ENCODE measurements at places on chromosomes 7 and 10.

DNA sequence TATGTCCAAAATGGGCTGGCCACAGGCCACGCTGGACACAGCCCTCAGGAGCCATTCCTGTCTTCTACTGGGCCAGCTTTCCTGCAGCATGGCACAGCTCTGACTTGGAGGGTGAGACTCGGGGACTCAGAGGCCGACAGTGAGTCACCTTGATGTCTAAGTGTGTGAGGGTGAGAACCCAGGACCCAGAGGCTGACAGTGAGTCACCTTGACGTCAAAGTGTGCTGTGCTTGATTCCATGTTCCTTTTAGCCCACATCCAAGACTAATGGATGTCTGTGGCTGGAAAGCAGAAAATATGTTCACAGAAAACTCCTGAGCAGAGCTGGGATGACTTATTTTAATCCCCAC lies 6.0 kb upstream of the FAM170B start:
- DNase-seq, result peak; percentile 96

- DNase-seq, result no peak
These were observed 54.3 kb upstream of the DPYSL4 start for GRCh38 chr10:132132421-132132841.

DNA sequence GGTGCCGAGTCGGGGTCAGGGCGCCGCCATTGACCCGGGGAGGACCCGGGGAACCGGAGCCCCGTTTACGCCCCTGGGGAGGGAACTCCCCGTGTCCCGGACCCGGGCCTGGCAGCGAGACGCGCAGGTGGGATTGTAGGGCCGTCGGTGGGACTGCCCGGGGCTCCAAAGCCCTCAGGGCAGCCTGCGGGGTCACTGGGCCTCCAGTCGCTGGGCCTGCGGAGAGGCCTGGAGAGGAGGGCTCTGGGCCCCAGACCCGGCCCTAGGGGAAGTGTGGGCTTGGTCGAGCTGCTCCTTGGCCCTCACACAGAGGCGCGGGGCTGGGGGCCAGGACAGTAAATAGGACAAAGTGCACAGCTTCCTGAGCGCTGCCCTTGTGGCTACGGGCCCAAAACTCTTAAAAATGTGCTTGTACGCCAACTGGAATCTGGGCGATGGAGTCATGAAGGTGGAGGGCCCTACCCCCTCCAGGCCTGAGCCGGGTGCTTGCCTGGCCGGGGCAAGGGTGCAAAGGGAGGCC lies 657 bp downstream of the ECHDC3 start:
- no peak for DNase-seq

DNA sequence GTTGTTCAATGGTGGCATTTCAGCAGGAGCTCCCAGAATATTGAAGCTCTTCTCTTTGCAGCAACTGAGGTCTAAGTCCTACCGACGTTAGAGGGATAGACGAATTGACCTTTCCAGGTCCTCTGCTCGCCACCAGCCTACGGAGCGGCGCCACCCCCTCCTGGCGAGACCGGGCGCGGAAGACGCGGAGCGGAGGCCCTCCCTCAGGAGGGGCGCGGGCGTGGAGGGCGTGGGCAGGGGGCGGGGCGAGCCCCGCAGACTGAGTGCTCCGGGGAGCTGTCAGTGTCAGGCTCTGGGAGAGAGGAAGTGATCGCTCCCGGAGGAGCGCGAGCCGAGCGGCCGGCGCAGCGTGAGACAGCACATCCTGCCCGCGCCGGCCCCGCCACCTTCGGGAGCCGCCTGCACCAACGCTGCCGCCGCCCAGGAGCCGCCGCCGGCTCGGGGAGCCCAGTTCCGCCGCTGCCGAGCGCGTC lies at the start of gene DYNC1I1:
TSS of gene DYNC1I1 (plus strand) at position 257 of the 473 bp plus-strand sequence. CDS start 32,176 bp downstream, outside the sequence.
- peak; percentile 88 for DNase-seq

DNA sequence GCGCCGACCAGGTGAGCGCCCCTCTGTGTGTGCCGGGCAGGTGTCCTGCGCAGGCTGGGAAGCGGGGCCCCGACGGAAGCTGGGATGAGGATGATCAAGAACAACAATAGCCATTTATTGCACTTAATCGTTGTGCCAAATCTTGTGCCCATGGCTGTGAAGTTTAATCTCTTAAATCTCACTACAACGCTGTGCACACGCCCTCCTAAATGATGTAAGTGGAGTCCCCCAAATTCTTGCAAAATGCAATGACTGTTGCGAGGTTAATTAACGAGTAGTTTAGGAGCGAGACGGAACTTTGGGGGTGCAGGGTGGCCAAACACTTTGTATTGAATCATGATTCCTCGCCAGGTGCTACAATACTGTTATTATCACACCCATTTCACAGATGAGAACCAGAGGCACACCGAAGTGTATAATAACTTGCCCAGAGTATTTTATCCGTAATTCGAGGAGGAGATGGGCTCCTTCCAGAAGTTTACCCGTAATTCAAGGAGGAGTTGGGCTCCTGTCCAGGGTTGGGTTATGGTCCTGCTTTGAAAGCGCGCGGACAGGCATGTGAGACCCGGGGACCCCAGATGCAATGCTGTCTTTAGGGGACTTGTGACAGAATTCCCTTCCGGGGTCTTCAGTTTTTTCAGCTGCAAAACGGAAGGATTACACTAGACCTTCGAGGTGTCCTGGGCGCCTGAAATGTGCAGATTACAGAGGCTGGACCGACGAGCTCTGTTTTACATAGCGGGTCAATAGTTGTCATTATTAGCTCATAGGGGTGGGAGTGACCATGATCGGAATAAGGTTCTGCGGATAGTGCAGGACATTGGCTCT lies 1.0 kb downstream of the FFAR4 start:
- DNase-seq, result no peak

DNA sequence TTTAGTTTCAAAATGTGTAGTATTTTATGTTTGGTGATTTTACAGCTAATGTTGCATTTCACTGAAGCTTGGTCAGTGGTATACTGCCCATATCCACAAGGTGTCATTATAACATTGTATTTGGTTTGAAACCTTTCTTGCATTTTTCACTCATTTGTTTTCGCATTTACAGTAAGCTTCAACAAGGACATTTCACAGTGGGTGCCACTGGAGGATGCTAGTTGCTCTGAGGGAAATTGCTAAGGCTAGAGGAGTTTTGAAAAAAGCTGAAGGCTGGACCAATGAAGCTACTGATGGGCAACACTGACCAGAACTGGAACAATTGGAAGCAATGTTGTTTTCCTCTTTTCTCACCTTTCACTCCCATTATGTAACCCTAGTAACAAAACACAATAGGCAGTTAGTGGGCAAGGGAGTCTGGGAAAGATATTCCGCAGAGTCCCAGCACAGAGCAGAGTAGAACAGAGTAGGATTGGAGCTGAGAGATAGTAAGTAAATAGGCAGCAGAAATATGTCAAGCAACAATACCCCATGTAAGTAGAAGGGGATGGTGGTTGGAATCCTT lies 23.6 kb upstream of the SRI start:
- DNase-seq, result no peak
